ENCODE measurements at places on chromosomes 2 and 18. TPM values are rescaled to one million over a fixed set of nuclear protein-coding genes. Genes with fewer than 3 reads are reported as not detected.

TLX2 gene
- total RNA-seq = not detected

MCEE gene
- 25.1 TPM for total RNA-seq

HOXD12 gene
- total RNA-seq = not detected

ZSCAN30 gene
- total RNA-seq = 28.4 TPM

FOXD4L1 gene
- total RNA-seq = not detected

KCNIP3 gene
- 13.9 TPM for total RNA-seq

ABCB11 gene
- 1.5 TPM for total RNA-seq

C1QL2 gene
- total RNA-seq = not detected

SOCS6 gene
- total RNA-seq = 26.3 TPM

LDLRAD4 gene
- total RNA-seq = 27.1 TPM

TCF7L1 gene
- 26.9 TPM for total RNA-seq

DAPL1 gene
- not detected for total RNA-seq

SF3B6 gene
- 62.5 TPM for total RNA-seq

GLI2 gene
- 14.4 TPM for total RNA-seq

- no peak for DNase-seq
Observed at GRCh38 chr2:19598971-19599370, 240.5 kb upstream of the OSR1 start.

- DNase-seq = no peak
Observed at GRCh38 chr18:35634323-35634722, 52.8 kb downstream of the GALNT1 start.

DNA sequence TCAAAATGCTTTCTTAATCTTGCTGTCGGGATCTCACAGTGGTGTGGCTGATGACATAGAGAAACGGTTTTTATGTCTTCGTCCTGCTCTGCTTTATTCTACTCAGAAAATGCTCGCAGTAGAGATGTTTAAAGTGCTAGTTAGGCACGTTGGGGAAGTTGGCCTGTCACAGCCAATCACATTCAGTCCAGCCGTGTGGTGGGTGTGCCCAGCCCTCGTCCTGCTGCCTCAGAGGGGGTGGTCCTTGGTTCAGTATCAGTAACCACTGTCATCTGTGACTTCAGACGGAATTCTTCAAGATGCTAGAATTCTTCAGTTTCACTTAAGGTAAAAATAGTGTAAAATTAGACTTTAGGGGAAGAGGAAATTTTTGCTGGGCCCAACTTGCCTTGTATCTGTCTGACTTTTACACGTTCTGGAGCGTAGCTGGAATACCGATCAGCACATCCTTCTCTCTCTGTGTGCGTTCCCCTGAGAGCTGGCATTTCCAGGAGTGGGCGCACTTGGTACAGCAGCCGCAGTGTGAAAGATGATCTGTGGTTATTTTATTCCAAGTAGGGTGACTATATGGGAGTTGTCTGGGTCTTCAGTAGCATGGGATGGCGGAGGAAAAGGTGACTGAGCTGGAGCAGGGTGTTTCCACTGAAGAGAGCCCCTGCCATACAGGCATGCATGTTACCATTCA, 18.5 kb downstream of the TRAF3IP1 start:
- no peak for DNase-seq

DNA sequence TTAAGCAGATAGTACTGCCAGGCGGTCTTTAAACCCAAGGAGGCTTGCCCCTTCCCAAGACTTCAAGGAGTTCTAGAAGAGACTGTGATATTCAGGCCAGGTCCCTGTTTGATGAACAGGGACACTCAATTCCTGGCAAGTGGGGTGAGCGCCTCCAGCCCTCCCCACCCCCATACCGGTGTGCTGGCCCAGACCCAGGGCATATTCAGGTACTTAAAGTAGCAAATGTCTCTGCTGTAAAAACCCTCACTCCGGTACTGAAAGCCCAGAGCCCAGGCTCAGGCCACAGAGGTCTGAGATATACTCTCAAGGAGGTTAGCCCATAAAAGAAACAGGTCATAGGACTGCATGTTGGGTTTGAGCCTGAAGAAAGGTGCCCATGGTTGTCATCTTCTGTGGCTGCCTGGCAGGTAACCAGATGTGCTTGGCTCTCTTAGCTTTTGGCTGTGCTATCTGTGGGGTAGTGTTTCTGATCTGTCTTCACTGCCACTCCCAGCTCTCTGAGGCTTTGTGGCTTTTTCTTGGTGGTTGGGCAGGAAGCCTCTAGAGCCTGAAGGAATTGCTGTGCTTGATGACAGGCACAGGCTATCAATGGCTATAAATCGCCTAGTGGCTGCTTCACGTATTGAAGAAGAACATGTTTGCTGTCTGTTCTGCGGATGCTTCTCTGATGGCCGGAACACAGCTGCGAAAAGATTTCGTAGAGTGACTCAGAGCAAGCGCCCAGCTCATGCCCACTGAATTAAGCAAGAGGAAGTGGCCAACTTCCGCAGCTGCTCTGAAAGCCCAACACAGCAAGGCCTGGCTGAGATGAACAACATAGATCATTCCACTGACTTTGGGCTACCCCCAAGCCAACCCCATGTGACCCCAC, 63.3 kb upstream of the ALPP start:
- peak; percentile 65 for DNase-seq

DNA sequence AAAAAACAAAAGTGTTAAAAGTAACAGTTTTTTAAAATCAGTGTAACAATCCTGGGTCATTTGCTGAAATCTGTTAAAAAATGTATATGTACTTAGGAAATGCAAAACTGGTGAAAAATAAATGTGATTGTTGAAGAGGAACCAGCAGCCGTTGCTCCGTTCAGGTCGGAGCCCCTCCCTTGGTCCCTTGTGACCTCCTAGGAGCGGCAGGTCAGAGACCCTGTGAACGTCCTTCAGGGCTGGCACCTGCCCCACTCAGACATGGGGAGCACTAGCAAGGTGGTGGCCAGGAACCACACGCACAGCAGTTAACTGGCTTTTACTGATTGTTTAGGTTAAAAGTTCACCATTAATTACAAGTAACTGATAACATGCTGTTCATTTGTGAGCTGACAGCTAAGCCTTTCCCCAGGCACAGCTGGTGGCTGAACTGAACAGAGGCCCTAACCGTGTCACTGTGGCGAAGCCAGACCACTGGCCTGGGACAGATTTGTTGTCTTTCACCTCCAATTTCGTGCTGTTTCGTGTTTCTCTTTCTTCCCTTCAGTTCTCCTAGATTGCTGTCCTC, 159.2 kb upstream of the ALKAL2 start:
- DNase-seq = no peak

DNA sequence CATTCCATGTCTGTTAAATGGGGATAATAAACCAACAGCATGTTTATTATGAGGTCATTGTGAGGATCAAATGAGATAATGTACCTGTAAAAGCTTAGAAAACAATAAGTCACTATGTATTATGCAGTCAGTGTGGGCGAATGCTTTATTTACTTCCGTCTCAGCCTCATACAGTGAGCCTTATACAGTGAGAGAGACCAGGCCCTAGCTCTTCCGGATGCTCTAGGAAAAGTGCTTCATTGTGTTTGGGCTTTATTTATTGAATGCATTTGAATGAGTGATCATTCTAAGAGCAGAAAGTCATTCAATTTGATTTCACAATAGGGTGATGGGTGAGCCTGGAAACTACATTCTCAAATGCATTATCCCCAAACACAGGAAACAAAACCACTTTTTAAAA, 603.9 kb upstream of the FANCL start:
- DNase-seq = no peak

DNA sequence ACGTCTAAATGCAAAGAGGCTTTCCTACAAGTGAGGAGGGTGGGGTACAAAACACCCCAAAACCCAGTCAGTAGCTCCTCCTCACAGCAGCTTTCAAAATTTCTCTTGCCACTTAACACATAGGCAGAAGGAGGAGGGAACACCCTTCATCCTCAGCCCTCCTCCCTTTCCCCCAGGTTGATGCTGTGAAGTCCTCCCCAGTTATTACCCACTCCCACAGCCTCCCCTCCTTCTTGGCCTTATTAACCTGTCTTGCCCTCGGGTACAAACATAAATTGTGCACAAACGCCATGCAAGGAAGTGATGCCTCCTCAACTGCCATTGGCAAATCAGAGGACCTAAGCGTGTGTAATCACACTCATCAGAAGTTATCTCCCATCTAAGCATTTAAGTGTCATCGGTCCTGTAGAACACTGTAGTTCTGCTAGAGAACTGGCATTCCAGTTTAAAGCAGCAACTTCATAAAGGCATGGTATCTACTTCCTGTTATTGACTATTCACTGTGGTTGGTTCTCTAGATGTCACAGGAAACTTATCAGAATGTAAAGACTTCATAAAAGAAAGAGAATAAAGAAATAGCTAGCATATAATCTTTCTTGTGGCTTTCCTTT, at the start of gene DSC1:
TSS of gene DSC1 (minus strand) at position 32 of the 611 bp plus-strand sequence. CDS start 262 bp downstream, outside the sequence.
- no peak for DNase-seq

DNA sequence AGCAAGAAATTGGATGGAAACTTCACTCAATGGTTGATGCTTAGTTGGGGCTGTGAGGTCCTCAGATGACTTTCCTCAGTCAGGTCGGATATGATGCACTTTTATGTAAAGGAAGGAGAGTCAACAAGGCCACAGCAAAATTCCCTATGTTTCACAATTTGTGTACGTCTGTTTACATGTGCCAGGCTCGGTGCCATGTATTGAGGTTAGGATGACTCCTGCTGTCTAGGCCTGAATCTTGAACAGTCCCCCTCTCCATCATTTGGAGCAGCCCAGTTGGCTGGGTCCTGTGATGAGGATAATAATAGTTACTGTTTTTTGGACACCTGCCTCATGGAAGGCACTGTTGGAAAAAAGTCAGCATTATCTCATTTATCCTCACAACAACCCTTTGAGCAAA, 43.1 kb downstream of the VSNL1 start:
- DNase-seq = no peak

DNA sequence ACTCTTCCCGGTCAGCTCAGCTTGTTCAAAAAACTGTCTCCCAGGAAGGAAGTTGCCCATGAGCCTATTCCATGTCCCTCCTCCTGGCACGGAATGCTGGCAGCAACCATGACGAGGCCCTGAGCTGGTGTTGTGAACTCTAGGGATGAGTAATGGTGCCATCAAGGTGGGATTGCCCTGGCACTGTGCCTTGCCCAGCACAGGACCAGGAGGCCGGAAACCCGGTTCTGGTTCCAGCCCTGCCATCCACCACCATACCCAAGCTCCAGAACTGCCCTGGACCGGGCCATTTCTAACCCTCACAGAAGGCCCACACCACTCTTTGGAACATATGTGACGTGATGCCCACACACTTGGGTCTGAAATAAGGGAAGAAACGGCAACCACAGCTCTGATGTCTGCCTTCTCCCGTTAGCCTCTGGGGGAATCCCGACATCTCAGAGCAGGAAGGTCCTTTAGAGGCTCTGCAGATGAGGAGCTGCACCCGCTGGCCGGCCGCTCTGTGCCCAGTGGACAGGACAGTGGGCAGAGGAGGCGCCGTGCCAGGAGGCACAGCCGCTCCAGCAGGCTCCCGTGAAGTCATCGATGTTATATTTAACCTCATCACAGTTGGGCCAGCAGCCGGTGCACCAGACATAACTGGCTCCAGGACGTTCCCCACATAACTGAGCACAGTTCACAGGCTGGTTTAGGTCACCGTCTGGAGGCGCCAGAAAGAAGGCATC, 462.1 kb upstream of the ID2 start:
- DNase-seq = no peak

DNA sequence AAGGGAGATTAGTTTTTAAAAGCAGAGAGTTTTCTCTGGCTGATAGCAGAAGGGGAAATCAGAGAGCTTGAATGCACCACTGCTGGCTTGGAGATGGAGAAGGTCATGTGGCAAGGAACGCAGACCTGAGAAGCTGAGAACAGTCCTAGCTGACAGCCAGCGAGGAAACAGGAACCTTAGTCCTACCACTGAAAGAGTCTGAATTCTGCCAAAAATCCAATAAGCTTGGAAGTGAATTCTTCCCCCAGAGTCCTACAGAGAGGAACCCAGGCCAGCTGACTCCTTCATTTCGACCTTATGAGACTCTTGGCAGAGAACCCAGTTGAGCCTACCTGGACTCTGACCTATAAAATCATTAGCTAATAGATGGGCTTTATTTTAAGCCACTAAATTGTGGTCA, 371.9 kb upstream of the TNP1 start:
- DNase-seq = no peak

GRCh38 chr2:150477347-150477746, 10.1 kb downstream of the RND3 start:
- no peak for DNase-seq

DNA sequence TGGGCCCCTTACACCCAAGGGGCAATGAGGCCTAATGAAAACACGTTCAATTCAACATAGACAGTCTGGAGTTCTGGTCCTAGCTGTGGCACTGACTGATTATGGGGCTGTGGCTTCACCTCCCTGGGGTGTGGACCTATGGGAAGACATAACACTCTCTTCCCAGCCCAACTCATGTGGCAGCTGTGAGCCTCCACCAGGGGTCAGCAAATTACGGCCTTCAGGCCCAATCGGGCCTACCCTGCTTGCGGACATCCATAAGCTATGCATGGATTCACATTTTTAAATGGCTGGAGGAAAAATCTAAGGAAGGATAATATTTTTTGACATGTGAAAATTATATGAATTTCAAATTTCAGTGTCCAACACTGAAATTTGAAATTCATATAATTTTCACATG, 101.3 kb downstream of the LOXHD1 start:
- no peak for DNase-seq

DNA sequence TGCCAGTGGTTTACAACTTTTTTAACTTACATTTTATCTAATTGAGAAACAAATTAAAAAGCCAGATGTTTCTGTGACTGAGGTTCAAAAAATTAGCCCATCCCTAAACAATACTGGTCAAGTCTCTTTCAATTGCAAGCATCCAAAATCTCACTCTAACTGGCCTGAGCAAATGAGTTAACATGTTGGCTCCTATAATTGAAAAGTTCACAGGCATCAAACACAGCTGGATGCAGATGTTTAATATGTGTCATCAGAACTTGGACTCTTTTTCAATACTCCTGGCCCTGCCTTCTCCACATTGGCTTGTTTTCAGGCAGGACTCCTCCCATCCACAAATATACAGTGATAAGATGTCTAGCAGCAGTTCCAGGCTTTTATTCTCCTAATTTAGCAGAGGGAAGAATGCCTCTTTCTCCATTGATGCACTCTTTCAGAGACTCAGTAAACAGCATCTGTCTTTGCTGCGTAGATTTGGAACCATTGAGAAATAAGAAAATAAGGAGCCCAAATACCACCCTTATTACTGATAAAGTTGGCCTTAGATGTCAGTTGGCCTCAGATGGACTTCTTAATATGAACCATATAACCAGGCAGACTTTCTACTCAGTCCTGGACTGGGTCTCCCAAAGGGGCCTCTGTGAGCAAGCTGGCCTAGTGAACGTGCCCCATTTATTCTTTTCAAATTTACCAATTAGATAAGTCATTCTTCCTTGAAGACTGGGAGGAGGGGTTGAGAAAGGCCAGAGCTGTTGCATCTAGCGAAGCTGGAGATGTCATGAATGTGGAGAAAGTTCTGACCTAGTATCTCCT, 30.4 kb upstream of the FN1 start:
- no peak for DNase-seq
